ENCODE measurements at places on chromosomes 16 and 17.

DNA sequence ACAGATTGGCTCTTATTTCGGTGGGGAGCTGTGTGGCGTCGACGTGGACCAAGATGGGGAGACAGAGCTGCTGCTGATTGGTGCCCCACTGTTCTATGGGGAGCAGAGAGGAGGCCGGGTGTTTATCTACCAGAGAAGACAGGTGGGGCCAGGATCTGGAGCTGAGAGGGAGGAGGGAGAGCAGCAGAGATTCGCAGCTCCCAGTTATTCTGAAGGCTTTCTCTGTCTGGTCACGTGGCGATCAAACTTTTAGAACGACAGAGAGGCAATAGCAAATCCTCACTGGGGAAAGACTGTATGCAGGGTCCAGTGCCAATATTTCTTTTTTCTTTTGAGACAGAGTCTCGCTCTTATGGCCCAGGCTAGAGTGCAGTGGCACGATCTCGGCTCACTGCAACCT is 22.2 kb downstream of the ITGAL start:
- no peak for DNase-seq

DNA sequence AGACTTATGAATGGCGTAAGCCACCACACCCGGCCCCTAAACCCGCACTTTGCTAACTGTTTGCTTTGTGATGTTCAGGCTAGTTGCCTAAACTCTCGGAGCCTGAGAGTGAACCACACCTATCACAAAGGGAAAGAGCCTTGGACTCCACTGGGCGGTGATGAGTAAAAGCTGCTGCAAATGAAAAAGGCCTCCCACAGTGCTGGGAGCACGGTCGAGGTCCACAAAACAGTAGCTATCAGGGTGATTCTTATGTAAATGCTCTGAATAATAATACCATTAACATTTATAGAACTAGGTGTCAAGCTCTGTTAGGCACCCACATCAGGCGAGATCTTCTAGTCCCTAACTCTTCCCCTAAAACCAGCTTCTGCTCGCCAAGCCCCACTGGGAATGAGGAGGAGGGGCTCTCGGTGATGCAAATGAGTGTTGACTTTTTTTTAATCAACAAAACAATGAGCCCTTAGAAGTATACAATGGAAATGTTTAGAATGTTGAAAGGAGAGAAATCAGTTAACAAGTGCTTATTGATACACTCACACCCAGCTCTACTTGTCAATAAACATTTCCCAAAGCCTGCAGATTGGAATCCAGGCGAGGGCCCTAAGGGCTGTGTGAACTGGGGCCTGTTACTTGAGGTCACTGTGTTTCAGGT is 19.8 kb downstream of the FBRS start:
- DNase-seq, result no peak

- DNase-seq, result no peak
These were observed 15.5 kb upstream of the SUPT4H1 start for GRCh38 chr17:58367461-58367860.

GRCh38 chr17:12627177-12627629 is 38.5 kb upstream of the MYOCD start:
- DNase-seq, result peak; percentile 87

- DNase-seq, result no peak
These were observed 129.1 kb downstream of the SNX11 start for GRCh38 chr17:48236681-48237134.

- DNase-seq, result no peak
These were observed 7.1 kb downstream of the TRAF7 start for GRCh38 chr16:2162676-2163118.

DNA sequence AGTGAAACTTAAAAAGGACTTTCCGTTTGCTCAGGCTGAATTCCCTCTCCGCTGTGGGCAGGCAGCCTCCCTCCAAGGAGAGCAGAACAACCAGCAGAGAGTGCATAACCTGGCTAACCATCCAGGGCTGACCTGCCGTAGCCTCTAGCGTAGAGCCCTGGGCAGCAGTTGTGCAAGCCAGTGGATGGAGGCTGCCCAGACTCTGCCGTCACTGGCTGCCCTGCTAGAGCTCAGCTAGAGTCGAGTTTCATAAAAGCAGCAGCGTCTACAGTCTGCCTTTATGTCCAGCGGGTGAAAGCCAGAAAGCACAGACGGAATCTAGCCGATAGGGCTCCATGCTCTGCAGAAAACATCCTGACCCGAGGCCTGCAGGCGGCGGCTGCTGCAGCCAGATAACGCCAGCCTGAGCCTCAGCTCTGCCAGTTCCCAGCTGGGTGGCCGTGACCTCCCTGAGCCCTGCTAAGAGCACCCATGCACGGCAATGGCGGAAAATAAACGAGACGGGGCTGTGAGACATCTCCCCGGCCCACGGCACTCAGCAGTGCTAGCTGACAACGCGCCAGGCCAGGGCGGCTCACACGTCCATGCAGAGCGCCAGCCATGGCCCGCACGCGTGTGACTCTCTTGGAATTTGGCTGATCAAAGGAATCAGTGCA is 231.3 kb downstream of the ENGASE start:
- DNase-seq, result no peak

DNA sequence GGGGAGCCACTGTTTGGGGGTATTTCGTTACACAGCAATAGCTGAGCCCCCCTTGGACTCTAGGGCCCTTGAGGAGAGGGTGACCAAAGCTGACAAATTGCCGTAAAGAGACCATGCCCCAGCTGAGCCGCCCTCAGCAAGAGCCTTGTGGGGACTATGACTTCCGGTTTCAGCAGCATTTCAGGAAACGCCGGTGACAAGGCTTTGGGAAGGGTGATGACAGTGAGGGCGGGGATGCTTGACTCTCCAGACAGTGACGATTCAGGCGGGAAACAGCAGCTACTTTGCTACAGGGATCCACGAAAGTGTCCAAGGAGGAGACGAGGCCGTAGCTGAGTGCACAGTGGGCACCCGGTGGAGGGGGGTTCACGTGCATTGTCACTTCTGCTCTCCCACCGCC is 360.8 kb downstream of the C16orf95 start:
- DNase-seq, result no peak

DNA sequence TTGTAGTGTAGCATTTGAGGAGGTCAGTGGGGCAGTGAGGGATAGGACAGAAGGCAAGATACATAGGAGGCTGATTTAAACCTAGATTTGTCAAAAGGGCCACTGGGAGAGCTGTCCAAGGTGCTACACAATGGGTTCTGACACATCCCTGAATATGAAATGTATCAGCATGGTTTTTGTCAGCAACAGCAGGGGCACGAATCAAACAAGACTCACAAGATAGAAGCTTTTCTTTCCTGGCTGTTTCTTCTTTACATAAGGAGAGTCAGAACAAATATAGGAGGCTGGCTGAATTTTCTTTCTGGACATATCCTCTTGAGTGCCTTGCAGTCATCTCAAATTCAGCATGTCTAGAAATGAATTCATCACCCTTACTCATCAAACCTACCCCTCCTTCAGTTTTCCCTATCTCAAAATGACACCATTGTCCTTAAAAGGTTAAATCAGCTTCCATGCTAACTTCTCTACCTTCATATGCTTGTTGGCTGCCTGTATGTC is 130.5 kb downstream of the NPIPB5 start:
- DNase-seq, result peak; percentile 42

GRCh38 chr17:82120148-82120547 is 22.1 kb upstream of the FASN start:
- peak; percentile 28 for DNase-seq

DNA sequence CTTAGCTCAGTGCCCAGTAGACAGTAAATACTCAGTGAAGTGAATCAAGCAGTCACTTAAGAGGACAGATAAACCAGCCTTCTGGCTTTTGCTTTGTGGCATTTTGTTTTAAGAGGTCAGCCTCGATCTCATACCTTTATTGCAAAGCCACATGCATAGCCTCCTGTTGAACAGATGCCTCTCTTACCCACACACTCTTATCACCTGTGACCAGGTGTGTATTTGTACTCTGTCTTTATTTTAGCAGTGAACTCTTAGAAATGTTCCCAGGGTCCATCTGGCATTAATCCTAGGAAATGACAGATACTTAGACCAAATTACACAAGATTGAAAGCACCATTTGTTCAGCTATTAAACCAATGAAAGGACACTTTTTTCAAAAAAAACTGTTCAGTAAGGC is 1426.5 kb downstream of the CDH11 start:
- DNase-seq, result no peak

GRCh38 chr16:66262253-66263167 is 104.0 kb upstream of the CDH5 start:
- DNase-seq, result peak; percentile 35

DNA sequence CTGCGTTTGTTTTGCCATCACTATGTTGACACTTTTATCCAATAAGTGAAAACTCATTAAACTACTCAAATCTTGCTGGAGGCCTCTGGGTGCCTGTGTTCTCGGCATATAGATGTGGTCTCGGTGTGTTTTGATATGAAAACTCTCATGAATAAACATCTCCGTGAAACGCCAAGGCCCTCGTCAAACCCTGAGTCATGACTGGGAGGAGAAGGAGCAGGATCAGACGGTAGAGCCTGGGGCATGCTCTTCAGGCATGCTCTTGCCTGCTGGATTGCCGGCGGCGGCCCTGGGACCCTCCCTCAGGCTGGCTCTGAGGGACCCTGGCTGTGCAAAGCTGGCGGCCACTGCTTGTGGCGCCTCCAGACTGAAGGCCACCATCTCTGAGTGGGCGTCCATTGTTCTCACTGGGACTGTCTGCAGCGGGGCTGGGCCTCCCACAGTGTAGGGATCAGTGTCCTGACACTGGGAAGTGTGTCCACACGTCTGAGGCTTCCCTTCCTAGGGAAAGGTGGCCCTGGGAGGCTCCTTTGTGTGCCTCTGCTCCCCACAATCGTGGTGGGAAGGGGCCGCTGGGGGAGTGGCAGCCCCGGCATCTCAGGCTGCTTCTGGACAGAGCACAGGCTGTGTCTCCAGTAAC is 1.7 kb upstream of the NPB start:
- DNase-seq, result no peak

DNA sequence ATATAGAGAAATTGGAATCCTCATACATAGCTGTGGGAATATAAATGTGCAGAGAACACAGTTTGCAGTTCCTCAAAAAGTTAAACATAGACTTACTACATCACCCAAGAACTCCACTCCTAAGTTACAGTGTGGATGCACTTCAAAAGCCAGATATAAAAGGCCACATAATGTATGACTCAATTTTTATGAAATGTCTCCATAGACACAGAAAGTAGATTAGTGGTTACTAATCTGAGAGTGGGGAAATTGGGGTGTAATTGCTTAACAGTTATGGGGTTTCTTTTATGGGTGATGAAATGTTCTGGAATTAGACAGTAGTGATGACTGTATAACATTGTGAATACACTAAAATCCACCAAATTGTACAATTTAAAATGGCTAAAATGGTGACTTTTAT is 60.9 kb downstream of the CACNG1 start:
- DNase-seq, result peak; percentile 40

DNA sequence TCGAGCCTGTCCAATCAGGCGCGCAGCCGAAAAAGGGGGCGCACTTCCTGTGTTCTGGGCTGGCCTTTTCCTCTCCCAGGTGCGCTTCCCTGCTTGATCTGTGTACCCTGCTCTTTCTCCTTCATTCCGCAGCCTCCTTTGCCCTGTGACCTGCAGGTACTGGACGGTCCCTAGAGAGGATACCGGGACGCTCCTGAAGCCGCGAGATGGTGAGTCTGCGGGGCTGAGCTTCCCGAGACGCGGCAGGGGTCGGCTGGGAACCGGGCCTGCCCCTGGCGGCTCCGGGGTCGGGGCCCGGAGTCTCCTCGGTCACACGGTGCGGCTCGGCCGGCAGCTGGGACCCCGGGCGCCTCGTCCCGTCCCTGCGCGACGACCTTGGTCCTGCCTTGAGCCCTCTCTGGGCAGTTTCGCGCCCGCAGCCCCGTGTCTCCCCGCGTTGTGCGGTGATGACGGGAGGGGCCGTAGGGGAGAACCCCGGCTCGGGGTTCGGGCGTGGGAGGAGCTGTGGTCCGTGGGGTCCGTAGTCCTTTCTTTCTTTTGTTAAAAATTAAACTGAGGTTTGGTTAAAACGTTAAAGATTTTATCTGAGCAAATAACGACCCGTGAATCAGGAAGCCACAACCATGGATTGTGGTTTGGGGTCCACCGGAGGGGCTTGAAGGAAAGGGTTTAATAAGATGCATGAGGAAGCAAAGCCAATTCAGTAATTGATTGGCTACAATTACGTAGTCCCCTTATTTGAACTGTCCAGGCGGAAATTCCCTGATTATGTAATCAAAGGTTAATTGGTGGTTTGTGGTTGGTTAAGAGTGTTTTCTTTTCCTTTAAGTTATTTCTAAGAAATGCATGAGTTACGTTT is 172.8 kb upstream of the ZNF267 start:
- DNase-seq, result peak; percentile 85

DNA sequence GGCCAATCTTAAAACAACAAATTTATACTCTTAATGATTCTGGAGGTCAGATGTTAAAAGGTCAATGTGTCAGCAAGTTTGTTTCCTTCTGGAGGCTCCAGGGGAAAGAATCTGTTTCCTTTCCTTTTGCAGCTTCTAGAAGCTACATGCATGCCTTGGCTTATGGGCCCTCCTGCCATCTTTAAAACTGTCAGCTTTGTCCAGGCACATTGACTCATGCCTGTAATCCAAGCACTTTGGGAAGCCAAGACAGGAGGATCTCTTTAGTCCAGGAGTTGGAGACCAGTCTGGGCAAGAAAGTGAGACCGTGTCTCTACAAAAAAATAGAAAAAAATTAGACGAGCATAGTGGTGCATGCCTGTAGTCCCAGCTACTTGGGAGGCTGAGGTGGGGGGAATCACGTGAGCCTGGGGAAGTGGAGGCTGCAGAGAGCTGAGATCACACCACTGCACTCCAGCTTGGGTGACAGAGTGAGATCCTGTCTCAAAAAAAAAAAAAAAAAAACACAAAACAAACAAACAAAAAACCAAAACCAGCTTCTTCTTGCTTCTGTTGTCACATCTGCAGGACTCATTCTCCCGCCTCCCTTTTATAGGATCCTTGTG is 58.3 kb downstream of the NOS2 start:
- DNase-seq, result no peak

- DNase-seq, result no peak
These were observed 91.8 kb downstream of the FOXL1 start for GRCh38 chr16:86669937-86670749.

DNA sequence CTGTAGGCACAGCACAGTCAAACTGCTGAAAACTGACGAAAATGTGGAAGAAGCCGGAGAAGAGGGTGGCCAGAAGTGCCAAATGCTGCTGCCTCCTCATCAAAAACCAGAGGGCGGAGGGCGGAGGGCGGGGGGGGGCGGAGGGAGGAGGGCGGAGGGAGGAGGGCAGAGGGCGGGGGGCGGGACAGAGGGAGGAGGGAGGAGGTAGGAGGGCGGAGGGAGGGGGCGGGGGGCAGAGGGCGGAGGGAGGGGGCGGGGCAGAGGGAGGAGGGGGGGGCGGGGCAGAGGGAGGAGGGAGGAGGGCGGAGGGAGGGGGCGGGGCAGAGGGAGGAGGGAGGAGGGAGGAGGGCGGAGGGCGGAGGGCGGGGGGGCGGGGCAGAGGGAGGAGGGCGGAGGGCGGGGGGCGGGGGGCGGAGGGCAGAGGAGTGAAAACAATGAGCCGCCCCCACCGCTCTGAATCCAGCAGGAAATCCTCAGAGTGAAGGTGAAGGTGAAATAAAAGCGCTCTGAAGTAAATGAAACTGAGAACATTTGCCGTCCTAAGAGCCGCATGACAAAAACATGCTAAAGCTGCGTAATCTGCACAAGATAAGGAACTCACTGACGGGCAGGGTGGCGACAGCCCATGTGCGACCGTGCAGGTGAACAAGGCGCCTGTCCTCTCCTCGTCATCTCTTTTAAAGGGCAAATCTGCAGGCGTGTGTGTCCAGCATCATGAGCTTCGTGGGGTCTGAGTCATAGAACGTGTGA is 22.6 kb upstream of the CBFA2T3 start:
- no peak for DNase-seq

GRCh38 chr17:5980941-5981340 is 89.2 kb upstream of the WSCD1 start:
- DNase-seq, result no peak
